ENCODE measurements at places on chromosomes 1 and 21. TPM values are rescaled to one million over a fixed set of nuclear protein-coding genes. Genes with fewer than 3 reads are reported as not detected.

Gene FAM131C
- 17.8 TPM for total RNA-seq

Gene NFIA
- total RNA-seq, result 9.8 TPM

Gene SPRR2E
- total RNA-seq, result not detected

Gene RHD
- total RNA-seq, result not detected

Gene CD48
- not detected for total RNA-seq

Gene AMY2A
- not detected for total RNA-seq

Gene CHD1L
- total RNA-seq, result 31.5 TPM

Gene LEPR
- total RNA-seq, result 3.0 TPM

Gene INAVA
- total RNA-seq, result 39.8 TPM

Gene SSR2
- total RNA-seq, result 258 TPM

Gene AGTRAP
- 100 TPM for total RNA-seq

Gene LCE2A
- not detected for total RNA-seq

Measured in A549 treated with Hydrocortisone at 1 μM for 4 hours (cell line).